ENCODE measurements at places on chromosomes 2 and 18. TPM values are rescaled to one million over a fixed set of nuclear protein-coding genes. Genes with fewer than 3 reads are reported as not detected.

Gene KCNJ13
- not detected for polyA plus RNA-seq

Gene TLX2
- polyA plus RNA-seq: not detected

Gene ANKRD30BL
- polyA plus RNA-seq: not detected

Gene ST6GAL2
- not detected for polyA plus RNA-seq

Gene SERPINB10
- not detected for polyA plus RNA-seq

- DNase-seq: no peak
These were observed 240.5 kb upstream of the SALL3 start for GRCh38 chr18:78739115-78739514.

DNA sequence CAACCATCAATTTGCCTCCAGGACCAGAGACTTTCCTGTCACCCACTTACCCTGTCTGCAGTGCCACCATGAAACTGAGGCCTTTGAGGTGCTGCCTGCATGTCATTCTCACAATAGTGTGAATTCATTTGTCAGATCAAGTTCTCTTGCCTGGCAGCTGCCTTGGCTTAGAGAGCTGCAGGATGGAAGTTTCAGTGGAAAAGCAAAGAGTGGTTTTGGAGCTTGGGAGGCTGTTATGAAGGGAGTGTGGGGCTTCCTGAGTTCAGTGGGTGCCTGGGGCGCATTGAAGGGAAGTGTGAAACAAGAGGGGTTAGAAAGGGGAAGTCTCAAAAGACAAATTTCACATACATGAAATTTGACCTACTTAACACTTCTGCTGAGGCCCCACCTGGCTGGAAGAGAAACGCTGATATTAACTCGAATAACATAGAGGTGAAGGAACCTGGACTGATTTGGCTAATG, 7.9 kb upstream of the LBH start:
- no peak for DNase-seq

DNA sequence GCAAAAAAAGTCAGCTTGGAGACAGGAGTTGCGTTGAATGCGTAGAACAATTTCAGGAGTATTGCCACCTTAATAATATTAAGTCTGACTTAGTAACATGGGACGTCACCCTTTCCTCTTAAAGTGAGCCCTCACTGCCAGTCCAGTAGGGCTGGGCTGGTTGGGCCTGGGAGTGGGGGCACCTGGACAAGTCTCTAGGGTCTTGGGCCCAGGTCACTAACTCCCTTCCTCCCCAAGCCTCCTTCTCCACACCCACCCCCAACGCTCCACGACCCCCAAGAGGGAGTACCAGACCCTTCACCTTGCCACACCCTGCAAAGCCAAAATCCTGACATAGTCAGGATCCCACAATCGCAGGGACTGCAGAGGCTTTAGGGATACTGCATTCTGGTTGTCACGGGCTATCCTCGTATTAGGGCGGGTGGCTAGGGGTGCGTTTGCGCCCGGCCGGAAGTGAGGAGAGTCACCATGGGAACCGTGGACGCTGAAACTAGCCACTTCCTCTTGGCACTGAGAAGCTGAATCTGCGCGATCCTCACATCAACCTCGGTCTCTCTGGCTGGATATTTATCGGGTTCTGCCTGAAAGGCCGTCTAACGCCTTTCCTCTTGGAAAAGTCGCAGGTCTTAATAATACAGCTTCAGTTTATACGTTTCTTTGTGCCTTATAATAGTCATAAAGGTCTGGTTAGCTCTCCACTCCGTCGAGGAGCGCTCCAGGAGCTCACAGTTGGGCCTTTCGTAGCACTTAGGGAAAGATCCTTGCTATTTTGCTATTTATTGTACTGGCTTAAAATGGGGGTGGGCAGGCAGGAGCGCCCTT, 10.3 kb upstream of the CXXC1 start:
- DNase-seq: peak; percentile 61

DNA sequence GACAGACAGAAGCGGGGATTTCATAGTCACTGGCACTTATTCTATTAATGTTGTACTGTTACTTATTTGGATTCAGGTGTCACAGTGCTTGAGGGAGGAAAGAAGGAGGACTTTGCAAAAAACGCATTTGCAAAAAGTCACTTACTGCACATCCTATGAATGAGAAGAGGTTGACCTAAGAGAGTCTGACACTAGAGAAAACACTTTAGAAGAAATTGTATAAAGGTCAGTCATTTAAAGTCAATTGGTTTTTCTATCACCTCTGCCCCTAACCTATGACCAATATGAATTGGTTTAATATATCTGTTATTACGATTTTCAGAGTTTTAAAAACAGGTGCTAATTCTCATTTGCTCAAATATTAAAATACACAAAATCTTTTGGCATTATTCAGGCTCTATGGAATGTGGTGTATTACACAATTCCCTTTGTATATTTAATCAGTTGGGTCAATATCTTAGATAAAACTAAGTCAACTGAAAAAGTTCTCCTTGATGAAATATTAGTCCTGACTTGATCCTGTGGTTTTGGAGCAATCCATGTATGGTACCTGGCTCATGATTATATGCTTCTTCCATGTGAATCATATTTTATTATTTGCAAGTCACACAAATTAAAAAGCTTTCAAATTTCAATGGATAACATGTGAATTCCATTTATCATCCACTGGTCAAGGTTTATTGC, 157.4 kb downstream of the CDH2 start:
- DNase-seq: peak; percentile 35
